Fibroblast of skin of abdomen (primary cell): ENCODE measurements at places on chromosomes 12 and 14.

GRCh38 chr14:31544816-31545215 lies 16.4 kb upstream of the NUBPL start:
- DNase-seq, result no peak

DNA sequence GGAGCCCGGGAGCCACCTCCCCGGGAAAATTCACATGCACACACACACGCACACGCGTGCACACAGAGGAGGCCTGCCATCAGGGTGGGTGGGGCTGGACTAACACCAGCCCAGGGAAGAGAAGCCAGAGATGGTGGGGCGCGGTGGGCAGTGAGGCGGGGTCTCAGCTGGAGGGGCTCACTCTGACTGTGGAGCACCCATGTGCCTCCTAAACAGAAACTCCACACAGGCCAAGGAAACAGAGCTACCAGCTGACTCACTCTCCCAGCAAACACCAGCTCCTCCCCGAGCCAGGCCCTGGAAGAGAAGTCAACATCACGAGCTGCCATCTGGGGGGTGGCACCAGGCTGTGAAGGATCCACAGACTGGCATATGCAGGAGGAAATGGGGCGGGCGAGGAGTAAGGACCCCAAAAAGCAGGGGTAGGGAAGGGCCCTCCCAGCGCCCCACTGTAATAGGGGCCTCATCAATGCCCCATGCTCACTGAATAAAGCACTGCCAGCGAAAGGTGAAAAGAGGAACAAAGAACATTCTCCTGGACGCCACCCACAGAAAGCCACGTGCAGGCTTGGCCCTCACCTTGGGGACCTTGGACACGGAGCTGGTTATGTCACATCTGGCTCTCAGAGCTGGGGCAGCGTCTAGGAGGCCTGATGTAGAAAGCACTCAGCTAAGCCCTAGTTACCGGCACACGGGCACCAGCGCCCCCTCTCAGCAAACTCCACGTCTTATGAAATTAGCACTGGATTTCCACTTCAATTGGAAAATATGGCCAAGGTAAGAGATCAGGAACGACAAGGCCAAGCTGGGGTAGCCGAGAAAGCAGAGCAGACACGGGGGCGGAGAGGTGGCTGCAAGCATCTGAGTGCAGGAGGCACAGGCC lies 8.4 kb upstream of the INF2 start:
- DNase-seq, result peak; percentile 68

DNA sequence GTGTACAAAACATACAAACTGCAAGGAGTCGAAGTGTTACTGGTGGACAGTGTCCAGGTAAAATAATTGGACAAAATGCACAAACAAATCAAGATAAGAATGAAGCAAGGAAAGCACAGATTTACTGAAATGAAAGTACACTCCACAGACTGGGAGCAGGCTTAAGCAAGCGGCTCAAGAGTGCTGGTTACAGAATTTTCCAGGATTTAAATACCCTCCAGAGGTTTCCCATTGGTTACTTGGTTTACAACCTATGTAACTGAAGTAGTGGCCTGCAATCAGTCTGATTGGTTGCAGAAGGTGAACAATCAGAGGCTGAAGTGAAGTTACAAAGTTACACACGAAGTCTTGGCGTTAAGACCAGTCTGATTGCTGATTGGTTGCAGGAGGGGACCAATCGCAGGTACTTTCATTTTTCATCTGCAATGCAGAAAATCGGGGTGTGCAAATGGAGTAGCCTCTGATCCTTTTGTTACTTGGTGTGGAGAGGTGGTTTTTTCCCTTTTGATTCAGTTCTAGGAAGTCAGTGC lies 11.6 kb upstream of the SCN8A start:
- no peak for DNase-seq

GRCh38 chr12:14239935-14240872 lies 125.3 kb upstream of the ATF7IP start:
- peak; percentile 30 for DNase-seq

- DNase-seq, result no peak
Observed at GRCh38 chr14:101195309-101195901, 291.9 kb upstream of the RTL1 start.

DNA sequence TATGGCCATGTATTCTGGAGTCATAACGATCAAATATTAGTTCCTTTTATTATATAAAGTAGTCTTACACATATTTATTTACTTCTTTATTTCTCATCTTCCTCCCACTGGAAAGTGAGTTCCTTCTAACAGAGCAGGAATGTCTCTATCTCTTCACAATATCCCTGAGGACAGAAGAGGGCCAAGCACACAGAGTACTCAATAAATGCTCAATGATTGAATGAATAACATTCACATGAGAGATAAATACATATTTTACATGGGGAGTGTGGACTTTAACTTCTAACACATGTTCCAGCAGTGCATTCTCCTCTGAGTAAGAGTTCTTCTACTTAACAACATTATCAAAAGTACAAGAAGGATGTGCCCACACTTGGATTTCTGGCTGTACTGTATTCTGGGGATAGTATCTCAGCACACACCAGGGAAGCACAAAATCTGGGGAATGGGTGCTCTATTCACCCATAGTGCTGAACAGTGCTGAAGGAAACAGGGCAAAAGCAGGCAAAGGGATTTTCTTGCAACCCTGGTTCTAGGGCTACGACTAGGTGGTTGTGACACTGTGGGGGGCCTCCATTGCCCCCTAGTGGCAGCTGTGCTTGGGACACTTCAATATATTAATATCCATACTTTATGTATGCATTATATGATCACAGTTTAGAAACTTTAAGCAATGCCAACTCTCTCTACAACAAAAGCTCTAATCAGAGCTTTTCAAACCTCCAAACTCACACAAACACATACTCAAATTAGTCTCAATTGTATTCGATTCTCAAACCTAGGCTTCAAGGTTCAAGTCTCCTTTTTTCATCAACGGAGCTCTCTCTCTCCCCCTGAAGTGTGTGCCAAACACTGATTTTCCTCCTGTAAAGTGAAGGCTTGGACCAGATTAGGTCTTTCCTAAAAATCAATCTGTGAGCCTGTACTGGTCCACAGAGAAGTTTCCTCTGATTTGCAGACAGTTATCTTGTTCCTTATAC lies 115.5 kb downstream of the SLC2A13 start:
- peak; percentile 36 for DNase-seq

GRCh38 chr12:92030618-92031017 lies 115.0 kb downstream of the BTG1 start:
- DNase-seq, result no peak

DNA sequence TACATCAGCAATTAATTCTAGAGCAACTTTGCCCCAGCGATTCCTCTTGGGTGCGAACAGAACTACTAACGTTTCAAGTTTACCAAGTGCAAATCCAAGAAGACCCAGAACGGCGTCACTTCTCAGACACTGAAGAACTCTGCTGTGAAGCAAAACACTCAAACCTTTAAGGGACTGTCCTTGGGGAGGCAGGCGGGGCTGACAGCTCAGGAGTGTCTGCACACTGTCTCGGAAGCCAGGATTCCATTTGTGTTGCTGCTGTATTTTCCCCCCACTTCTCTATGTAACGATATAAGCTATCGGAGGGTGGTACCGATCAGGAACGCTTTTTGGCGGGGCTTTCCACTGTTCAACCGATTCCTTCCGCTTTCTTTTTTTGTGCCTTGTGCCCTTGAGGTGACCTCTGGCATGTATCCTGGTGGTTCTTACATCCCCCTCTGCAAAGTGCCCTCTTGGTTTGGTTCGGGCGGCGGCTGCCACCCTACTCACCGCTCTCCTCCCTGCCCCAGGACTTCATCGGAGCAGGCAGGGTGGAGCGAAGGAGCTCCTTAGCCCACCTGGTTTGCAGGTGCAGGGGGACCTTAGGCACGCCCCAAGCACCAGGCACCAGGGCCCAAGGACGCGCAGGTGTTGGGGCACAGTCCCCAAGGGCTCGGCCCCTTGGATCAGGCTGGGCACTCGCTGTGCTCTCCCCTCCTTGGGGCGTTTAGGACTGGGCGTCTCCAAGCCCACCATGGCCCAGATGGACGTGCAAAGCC lies 19.2 kb upstream of the MLXIP start:
- no peak for DNase-seq

DNA sequence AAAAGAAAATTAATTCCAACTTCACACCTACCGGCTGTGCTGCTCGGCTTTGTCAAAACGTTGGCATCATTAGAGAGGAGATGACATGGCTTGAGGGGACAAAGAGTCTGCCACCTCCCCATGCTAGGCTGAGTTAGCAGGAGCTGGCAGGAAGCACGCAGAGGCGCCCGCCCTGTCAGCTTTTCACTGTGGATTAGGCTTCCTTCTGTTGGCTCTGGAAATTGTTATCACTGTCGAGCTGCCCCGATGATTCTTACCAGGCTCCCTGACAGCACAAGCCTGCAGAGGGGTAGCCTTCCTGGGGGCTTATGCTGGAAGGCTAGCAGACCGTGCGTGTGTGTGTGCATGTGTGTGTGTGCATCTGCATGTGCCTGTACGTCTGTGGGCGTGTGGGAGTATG lies 490.9 kb upstream of the TBX3 start:
- DNase-seq, result no peak

GRCh38 chr12:132131952-132132351 lies 12.2 kb downstream of the DDX51 start:
- no peak for DNase-seq

DNA sequence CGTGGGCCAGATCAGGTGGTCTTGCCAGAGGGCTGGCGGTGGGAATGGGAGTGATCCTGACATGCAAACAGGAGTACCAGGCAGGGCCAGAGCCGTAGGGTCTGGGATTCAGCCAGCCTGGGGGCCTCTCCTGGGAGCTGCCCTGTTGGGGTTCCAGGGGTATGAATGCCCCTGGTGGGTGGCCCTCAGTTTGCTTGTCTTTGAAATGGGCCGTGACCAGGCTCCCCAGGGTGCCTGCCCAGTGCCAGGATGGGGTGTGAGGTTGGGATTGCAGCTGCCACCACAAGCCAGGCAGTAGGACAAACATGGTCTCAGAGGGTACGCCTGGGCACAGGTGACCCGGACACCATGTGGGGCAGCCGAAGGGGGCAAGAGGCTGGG lies 168.8 kb downstream of the KIF26A start:
- DNase-seq, result no peak

DNA sequence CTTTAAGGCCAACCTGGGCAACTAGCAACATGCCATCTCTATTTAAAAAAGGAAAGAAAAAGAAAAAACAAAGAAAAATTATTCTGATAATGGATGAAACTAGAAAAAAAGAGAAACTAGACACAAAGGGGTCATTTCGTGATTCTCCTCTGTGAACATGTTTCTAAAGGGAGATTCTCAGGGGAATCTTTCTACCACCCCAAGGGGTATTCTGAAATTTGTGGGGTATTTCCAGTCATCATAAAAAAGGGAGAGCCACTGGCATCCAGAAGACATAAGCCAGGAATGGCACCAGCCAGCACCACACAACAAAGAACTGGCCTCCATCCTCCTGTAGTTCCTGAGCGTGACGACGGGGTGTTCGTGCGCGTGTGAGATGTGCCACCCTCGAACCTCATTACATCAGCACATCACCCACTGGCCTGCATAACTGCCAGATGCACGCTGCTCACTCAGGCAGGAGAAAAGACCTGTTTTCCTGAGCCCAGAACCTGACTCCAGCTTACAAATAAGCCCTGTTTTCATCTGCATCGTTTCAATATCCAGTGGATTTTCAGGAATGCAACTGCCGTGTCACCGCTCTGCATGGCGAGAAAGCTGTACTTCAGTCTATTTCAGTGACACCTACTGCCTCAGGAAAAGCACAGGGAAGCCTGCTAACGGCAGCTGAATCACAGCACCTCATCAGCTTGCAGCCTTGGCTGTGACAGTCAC lies 23.9 kb downstream of the STX2 start:
- DNase-seq, result no peak

DNA sequence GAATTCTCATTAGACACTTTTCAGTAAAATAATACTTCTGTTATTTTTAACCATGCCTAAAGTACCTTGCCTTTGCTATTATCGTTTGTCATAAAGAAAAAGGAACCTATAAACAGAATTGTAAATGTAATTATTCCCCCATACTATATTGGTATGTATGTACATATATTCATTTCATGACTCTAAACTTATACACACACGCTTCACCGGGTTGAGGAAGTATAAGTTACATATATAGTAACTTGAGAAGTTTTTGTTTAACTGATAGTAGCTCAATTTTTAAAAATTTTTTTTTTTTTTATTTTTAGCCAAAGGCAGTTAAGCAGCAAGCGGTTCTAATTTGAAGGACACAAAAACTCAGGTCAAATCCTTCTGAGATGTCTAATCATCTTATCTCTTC lies 107.6 kb downstream of the PLEKHG7 start:
- no peak for DNase-seq

- no peak for DNase-seq
Observed at GRCh38 chr12:75317784-75318183, 12.3 kb downstream of the CAPS2 start.

GRCh38 chr14:61444215-61444768 lies 122.9 kb downstream of the PRKCH start:
- DNase-seq, result no peak

- no peak for DNase-seq
Observed at GRCh38 chr12:86530996-86531655, 274.9 kb upstream of the MGAT4C start.

DNA sequence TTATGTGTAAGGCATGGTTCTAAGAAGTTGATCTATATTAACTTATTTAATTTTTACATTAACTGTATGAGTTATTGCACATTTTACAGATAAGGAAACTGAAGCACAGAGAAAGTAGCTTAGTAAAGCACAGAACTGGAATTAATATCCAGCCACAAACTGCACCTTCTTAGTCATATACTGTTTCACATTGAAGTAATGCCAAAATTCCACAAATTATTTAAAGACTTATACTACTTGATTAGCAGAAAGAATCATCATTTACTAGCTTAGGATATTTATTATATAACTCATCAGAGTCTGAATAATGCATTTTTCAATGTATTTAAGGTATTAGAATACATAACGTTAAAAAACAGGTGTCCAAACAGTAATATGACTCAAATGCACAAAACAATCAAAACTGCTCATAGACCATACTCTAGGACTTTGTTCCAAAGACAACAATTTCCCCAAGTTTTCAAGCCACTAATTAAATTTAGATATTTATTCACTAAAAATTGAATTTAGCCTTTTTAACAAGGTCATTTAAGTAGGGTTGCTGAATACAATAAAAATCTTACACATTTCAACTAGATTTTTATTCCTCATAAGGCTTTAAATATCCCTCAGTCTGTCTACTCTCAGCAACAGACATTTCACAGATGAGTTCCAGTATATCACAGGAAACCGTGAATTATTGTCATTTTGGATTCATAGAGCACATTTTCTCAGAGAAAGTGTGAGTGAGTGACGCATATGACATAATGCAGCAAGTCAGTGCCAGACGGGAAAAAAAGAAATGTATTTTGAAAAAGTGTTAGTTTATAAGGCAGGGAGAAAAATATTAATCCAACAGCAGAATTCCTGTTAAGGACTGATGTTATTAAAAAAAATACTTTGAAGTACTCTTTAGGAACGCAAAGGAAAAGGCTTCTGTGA lies 782.5 kb downstream of the TMTC2 start:
- peak; percentile 50 for DNase-seq

GRCh38 chr12:124771462-124772288 lies 92.0 kb downstream of the SCARB1 start:
- DNase-seq, result peak; percentile 68
